ENCODE measurements at places on chromosomes 2 and 18.

DNA sequence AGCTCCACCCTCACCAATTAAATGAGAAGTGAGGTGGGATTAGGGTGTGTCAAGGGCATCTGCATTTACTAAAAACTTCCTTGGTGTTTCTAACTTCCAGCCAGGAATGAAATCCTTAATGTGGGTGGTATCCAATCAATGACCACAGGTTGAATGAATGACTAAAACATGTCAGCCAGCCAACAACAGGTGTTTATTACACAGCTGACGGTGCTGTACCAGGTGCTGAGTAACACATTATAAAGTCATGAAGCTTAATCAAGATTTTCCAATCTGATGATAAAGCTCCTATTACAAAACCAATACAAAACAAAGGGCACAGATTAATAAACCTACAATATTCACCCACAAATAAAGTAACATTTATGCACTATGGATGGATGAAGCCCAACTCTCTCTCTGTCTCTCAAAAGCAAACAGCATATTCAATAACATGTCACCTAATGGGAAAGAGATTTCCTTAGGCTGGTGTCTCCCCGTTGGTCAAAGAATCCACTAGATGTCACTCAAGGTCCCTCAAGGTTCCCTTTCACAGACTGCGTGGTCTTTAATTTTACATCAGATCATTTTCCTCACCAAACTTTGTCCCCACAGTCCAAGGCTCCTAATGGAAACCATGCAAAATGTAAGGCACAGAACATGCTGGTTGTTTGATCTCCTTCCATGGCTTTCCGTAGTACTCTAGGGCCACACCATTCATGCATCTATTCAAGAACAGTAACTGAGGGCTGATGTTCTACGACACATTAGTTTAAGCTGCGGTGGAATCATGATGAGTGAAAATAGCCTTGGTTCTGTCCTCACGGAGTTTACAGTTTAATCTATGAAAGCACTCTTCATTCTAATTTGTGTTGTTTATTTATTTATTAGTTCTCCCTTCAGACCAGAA lies 6.4 kb upstream of the PTPN4 start:
- no peak for DNase-seq
- H3K27ac ChIP-seq = no peak overlapping the region
- no peak overlapping the region for H3K4me3 ChIP-seq
- H3K36me3 ChIP-seq = no peaks in the 10 kb centered on the region

DNA sequence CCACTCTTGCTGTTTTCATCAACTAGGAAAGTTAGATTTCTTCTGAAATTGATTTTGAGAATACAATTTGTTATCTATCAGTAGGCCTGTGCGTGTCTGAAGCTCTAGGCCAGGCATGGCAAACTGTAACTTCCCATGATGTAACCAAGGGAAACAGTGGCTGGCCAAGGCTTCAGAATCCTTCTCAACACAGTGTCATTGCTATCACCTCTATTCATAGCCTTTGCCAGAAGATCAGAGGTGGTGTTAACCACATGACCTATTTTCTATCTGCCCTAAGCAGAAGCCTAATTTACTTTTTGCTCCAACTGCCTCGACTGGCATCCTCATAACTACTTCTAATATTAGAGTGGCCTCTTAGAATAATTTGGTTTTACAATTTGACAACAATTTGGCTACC lies 2.5 kb downstream of the ITGB6 start:
- H3K4me3 ChIP-seq = peak overlapping the region; percentile 44
- peak overlapping the region; percentile 80 for H3K27ac ChIP-seq
- H3K4me1 ChIP-seq = no peaks in the 10 kb centered on the region
- H3K27me3 ChIP-seq = no peaks in the 10 kb centered on the region
- no peaks in the 10 kb centered on the region for H3K36me3 ChIP-seq
- no peak for DNase-seq

DNA sequence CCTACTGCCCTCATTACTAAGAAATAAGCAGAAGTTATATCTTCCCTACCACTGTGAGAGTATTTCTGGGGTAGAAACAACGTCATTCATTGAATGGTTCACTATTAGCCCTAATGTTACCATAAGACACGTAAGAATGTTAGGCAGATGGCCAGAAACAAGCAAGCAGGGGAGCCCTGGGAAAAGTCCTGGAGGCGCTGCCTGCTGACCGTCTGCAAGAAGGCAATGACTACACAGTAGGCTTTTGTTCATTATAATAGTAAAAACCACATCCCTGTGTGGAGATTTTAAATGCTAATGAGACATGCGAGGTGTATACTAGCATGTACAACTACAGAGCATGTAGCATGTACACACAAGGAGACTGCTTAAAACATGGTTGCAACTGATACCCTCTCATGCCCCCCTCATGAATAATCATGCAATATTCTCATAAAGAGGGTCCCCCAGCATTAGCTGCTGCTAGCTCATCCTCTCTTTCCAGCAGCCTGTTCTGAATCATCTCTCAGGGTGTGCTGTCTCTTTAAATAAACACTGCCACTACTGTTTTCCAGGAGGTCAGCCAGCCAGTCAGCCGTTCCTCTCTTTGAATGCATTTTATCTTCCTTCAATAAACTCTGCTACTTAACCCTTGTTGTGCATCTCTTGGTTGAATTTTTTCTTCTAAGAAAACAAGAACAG lies 23.6 kb downstream of the SUCLG1 start:
- H3K27ac ChIP-seq = no peak overlapping the region
- peak; percentile 28 for DNase-seq
- H3K4me3 ChIP-seq = no peak overlapping the region
- H3K27me3 ChIP-seq = no peaks in the 10 kb centered on the region
- no peaks in the 10 kb centered on the region for H3K4me1 ChIP-seq

DNA sequence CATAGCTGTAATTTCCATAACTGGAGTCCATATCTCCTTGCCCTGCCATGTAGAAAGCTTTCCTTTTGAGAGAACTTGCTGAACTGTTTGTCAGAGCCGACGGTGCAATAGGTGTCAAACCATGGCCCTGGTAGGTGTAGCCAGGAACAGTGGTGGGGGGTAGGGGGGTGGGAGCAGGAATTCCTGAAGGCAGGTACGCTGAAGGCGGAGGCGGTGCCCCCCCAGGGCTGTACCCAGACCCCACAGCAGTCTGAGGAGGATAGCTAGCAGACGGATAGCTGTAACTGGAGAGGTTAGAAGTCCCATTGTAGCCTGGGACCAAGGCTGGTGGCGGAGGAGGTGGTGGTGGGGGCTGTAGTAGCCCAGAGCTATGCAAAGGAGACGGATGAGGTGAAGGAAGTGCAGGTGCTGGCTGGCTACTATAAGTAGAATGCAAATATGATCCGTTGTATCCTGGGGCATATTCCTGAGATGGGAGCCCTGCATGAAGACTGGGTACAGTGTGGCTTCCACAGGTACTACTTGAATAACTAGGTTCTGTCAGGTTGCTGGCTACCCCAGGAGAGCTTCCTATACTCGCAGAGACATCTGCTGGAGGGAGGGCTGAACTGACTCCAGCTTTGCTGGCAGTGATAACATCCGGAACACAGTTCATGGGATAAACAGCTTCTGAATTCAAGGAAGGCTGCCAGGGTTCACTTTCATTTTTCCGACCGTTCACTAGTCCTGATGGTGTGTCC lies 124.8 kb downstream of the FIGN start:
- no peaks in the 10 kb centered on the region for H3K27me3 ChIP-seq
- no peak overlapping the region for H3K27ac ChIP-seq
- DNase-seq = no peak
- no peaks in the 10 kb centered on the region for H3K36me3 ChIP-seq
- no peak overlapping the region for H3K4me3 ChIP-seq

- H3K27me3 ChIP-seq = no peaks in the 10 kb centered on the region
- no peaks in the 10 kb centered on the region for H3K36me3 ChIP-seq
- peak within 1 kb of the TSS; percentile 91 for H3K27ac ChIP-seq
- DNase-seq = no peak
- peak within 1 kb of the TSS; percentile 83 for H3K4me3 ChIP-seq
- H3K4me1 ChIP-seq = peaks cover 8% of the 10 kb centered on the region
These were observed at the start of gene TET3 for GRCh38 chr2:73984203-73984921. Gene TET3 (plus strand): TSS chr2:73984910. CDS start chr2:73986404, 1,494 bp downstream.

DNA sequence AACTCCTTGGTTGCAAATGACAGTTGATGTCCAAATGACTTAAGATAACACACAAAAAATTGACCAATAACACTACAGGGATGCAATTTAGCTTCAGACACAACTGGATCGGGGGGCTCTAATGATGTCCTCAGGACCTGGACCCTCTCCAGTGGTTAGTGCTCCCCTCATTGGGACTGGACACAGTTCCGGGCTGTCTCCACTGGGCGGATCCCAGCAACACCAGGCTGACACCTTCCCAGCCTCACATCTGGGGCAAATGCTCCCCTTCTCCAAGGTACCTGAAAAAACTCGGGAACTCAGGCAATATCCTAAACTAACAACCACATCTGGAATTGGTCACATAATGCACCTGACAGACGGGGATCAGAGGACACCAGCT lies 48.7 kb downstream of the PSMG2 start:
- H3K27me3 ChIP-seq = no peaks in the 10 kb centered on the region
- H3K36me3 ChIP-seq = no peaks in the 10 kb centered on the region
- DNase-seq = no peak
- no peak overlapping the region for H3K4me3 ChIP-seq
- no peaks in the 10 kb centered on the region for H3K4me1 ChIP-seq

GRCh38 chr2:232492236-232492848 lies 4.7 kb upstream of the ECEL1 start:
- peaks cover 11% of the 10 kb centered on the region for H3K27me3 ChIP-seq
- DNase-seq = no peak
- H3K27ac ChIP-seq = no peak overlapping the region

DNA sequence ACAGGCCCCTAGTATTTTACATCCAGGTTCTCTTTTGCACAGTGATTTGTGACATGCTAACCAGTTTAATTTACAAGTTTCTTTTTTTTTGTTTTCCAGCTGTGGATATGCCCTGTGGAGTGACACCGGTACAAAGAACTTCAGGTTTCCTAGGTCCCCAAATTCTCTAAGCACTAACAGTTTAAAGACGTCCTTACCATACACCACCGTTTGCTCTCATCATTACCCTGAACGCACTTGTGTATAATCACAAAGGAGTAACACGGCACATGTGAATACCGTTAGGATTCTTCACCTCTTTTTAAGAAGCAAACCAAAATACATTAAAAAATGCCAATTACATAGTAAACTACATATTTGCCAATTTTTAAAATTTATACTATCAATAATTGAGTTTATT lies 853 bp downstream of the LANCL1 start:
- peaks cover 5% of the 10 kb centered on the region for H3K4me1 ChIP-seq
- H3K36me3 ChIP-seq = no peaks in the 10 kb centered on the region
- H3K27me3 ChIP-seq = no peaks in the 10 kb centered on the region
- peak overlapping the region; percentile 79 for H3K4me3 ChIP-seq

GRCh38 chr2:70199320-70199864 lies 8.6 kb upstream of the C2orf42 start:
- no peaks in the 10 kb centered on the region for H3K36me3 ChIP-seq
- no peaks in the 10 kb centered on the region for H3K4me1 ChIP-seq
- no peak overlapping the region for H3K4me3 ChIP-seq
- H3K27ac ChIP-seq = no peak overlapping the region

GRCh38 chr2:144515696-144516410 lies 4.1 kb downstream of the ZEB2 start:
- peak overlapping the region; percentile 90 for H3K27ac ChIP-seq
- no peak for DNase-seq
- H3K36me3 ChIP-seq = no peaks in the 10 kb centered on the region
- peak overlapping the region; percentile 79 for H3K4me3 ChIP-seq
- peaks cover 78% of the 10 kb centered on the region for H3K27me3 ChIP-seq

GRCh38 chr2:28348149-28348567 lies 44.5 kb upstream of the FOSL2 start:
- no peak for DNase-seq
- no peak overlapping the region for H3K27ac ChIP-seq
- no peaks in the 10 kb centered on the region for H3K36me3 ChIP-seq
- no peaks in the 10 kb centered on the region for H3K4me1 ChIP-seq
- H3K27me3 ChIP-seq = no peaks in the 10 kb centered on the region

- H3K4me3 ChIP-seq = peak overlapping the region; percentile 55
- H3K36me3 ChIP-seq = no peaks in the 10 kb centered on the region
- peak overlapping the region; percentile 95 for H3K27ac ChIP-seq
These were observed 710 bp downstream of the SEC11C start for GRCh38 chr18:59140302-59140885.

DNA sequence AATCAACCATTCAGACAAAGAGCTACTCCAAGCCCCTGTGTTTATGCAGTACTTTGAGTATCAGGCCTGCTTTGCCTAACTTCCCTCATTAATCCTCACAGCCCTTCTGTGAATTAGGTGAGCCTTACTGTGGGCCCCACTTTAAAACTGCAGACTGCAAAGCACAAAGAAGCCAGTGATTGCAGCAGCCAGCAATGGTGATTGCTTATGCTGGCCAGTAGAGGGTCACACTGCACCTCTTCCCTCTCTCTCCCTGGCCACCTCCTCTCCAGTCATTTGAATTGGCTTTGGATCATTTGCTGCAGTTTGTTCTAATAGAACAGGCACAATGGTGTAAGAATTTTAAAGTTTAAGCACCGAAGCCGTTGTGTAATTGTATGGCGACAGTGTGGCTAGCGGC lies 229.9 kb downstream of the AGPS start:
- no peaks in the 10 kb centered on the region for H3K27me3 ChIP-seq
- no peaks in the 10 kb centered on the region for H3K4me1 ChIP-seq
- no peaks in the 10 kb centered on the region for H3K36me3 ChIP-seq
- no peak for DNase-seq

GRCh38 chr18:31162419-31162793 lies 250 bp downstream of the DSC1 start:
- no peaks in the 10 kb centered on the region for H3K4me1 ChIP-seq
- H3K4me3 ChIP-seq = no peak overlapping the region
- H3K27ac ChIP-seq = peak overlapping the region; percentile 4
- no peaks in the 10 kb centered on the region for H3K27me3 ChIP-seq

DNA sequence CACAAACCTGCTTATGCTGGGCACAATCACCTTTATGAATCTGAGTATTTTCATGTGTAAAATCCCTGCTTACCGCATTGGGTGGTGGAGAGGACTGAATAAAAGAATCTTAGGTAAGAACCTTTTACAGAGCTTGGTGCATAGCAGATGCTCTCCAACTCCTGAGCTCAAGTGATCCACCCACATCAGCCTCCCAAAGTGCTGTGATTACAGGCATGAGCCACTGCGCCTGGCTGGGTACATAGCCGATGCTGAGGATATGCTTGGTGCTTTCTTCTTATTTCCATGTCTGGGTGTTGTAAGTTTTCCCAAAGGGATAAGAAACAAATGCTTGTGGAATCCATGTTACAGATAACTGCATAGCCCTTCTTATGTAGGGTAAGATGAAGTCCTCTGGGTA lies 244.3 kb upstream of the PXDN start:
- no peak for DNase-seq
- no peak overlapping the region for H3K4me3 ChIP-seq
- no peaks in the 10 kb centered on the region for H3K36me3 ChIP-seq
- H3K27me3 ChIP-seq = peaks cover 31% of the 10 kb centered on the region
- no peaks in the 10 kb centered on the region for H3K4me1 ChIP-seq
- no peak overlapping the region for H3K27ac ChIP-seq

GRCh38 chr2:174678395-174678794 lies 80.8 kb upstream of the WIPF1 start:
- no peak overlapping the region for H3K27ac ChIP-seq
- no peak for DNase-seq
- no peaks in the 10 kb centered on the region for H3K4me1 ChIP-seq
- no peaks in the 10 kb centered on the region for H3K36me3 ChIP-seq
- peak overlapping the region; percentile 10 for H3K4me3 ChIP-seq

All from breast epithelium (tissue), 4 donors.